ENCODE measurements at places on chromosomes 5 and 9.

GRCh38 chr5:3364941-3365340, 230.7 kb upstream of the IRX1 start:
- DNase-seq = no peak

DNA sequence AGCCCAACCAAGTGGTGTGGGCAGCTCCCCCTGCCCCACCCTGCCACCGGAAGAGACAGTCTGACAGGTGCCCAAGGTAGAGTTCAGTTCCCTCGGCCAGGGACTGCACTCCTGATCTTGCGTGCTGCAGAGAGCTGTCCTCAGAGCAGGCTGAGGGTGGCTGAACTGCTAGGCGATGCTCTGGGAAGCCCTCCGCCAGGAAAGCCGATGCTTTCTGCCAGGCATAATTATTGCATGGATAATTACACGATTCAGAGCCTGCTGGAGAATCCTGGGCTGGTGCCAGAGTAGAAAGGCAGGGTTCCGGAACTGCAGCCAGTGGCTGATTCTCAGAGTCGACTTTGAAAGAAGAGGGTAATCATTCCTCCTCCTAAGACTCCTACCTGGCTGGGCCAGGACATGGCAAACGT, 19.3 kb downstream of the KCNIP1 start:
- no peak for DNase-seq

GRCh38 chr5:33936004-33936380, 194 bp upstream of the RXFP3 start:
- peak; percentile 53 for DNase-seq

GRCh38 chr5:59161221-59162105, 578.6 kb downstream of the RAB3C start:
- no peak for DNase-seq

- no peak for DNase-seq
Observed at GRCh38 chr5:61245936-61246335, 83.7 kb upstream of the SMIM15 start.

DNA sequence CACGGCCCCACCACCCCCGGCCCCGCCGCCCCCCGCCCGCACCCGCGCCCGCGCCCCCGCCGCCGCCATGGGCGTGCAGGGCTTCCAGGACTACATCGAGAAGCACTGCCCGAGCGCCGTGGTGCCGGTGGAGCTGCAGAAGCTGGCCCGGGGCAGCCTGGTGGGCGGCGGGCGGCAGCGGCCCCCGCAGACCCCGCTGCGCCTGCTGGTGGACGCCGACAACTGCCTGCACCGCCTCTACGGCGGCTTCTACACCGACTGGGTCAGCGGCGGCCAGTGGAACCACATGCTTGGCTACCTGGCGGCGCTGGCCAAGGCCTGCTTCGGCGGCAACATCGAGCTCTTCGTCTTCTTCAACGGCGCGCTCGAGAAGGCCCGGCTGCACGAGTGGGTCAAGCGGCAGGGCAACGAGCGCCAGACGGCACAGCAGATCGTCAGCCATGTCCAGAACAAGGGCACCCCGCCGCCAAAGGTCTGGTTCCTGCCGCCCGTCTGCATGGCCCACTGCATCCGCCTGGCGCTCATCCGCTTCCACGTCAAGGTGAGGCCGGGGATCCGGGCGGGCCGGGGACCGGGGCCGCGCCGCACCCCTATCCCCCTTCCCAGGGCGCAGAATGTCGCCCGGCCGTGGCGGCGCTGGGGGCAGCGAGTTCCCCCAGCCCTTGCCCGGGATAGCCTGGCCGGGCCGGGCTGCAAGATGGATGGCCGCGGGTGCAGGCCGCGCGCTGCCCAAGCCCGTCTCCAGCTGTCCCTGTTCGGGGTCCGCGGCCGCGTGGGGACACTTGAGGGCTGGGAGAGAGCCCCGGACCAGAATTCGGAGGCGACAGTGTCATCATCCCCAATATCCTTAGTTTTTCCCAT, 594 bp downstream of the FAM120A start:
- no peak for DNase-seq

- no peak for DNase-seq
Observed at GRCh38 chr5:125597338-125597737, 825.9 kb upstream of the GRAMD2B start.

DNA sequence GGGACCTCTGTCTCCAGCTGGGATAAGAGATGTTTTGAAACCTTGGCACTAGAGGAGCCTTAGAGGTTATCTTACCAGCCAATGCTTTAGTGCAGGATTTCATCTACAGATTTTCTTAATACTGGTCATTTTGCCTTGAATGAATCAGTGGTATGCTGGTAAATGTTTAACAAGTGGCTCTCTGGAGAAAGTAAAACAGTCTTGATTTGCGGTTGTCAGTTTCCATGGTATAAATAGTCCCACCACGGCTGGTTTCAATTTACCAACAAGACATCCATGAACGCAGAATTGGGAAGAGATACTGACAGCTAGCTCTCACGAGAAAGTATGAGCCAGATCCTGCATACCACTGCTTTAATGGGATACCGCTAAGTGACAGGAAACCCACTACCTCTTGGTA, 56.7 kb upstream of the CXCL14 start:
- no peak for DNase-seq

DNA sequence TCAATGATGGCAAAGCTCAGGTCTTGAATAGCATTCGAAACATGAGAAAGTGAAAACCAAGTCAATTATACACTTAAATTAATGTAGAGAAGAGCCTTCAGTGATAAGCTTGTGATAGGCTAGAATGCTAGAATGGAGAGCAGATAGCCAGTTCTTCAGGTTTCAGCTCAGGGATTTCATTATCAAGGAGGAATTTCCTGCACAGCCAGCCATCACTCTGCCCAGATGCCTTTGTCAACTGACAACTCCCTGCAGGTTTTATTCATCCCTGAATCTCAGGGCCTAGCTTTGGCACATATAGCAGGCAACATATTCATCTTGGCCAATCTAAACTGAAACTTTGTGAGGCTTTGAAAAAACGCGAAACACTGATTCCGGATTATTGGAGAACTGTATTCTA, 199.3 kb upstream of the CDH6 start:
- no peak for DNase-seq

GRCh38 chr5:1523480-1523792, 324 bp downstream of the LPCAT1 start:
- no peak for DNase-seq

- DNase-seq = no peak
Observed at GRCh38 chr5:125014202-125014601, 267.8 kb upstream of the ZNF608 start.

DNA sequence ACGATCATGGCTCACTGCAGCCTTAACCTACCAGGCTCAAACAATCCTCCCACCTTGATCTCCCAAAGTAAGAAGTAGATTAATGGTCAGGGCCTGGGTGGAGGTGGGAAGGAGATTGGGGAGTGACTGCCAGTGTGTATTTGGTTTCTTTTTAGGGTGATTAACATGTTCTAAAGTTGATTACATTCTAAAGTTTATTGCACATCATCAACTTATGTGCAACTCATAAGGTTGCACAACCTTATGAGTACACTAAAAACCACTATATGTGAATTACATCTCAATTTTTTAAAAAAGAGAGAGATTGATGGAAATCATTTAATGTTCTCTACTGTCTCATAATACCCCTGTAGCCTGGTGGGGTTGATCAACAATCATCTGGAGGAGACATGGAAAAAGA, 218.1 kb downstream of the AOPEP start:
- no peak for DNase-seq

DNA sequence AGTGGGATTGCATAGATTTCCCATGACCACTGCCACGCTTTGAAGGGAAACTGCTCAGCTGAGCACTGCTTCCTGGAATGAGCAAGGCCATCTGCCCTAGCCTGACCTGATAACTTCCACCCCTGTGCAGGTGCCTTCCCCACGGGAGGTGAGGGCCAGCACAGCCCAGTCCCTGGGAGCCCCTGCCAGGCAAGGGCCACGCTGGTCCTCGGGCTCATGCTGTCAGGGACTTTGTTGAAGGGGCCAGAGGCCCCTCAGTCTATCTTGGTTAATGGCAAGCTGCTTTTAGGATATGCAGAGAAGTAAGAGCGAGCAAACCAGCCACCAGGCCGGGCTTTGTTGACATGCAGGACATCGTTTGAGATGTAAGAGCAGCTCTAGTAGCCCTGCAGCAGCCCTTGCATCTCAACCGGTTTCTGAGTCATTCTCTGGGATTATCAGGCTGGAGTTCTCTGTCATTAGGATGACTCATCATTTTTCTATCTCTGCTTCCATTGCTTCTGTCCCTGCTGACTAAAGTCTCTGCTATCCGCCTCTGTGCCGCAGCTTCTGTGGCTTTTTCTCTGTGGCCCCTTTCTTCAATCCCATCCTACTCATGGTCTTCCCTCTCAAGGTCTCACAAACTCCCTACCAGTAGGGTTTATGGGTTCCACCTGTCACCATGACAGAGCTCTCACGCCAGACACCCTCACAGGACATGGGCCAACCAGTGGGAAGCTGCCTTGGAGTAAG, 30.6 kb upstream of the IQGAP2 start:
- peak; percentile 18 for DNase-seq

GRCh38 chr5:117888688-117889087, 1099.7 kb downstream of the DTWD2 start:
- DNase-seq = peak; percentile 16

GRCh38 chr5:38193015-38193581, 65.3 kb upstream of the EGFLAM start:
- DNase-seq = peak; percentile 82

GRCh38 chr9:99445371-99445891, 223.3 kb downstream of the SEC61B start:
- DNase-seq = no peak

DNA sequence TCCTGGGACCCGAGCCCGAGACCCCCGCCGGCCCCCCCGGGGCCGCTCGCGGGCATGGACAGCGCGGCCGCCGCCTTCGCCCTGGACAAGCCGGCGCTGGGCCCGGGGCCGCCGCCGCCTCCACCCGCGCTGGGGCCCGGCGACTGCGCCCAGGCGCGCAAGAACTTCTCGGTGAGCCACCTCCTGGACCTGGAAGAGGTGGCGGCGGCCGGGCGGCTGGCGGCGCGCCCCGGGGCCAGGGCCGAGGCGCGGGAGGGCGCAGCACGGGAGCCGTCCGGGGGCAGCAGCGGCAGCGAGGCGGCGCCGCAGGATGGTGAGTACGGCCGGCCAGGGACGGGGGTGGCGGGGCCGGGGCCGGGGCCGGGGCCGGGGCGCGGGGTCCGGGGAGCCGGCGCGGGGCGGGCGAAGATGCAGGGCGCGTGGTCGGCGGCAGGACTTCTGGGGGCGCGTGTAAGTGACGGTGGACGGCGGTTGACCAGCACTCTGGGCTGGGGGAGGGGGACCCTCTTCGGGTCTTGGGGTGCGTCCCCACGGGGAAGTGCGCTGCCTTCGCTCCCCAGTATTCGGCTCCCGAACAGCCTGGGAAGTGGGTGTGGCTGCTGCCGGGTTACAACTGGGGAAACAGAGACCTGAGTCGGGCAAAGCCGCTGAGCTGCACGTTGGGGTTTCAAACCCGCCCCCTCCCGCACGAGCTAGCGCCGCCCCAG, 520 bp downstream of the PRRX2 start:
- DNase-seq = no peak

DNA sequence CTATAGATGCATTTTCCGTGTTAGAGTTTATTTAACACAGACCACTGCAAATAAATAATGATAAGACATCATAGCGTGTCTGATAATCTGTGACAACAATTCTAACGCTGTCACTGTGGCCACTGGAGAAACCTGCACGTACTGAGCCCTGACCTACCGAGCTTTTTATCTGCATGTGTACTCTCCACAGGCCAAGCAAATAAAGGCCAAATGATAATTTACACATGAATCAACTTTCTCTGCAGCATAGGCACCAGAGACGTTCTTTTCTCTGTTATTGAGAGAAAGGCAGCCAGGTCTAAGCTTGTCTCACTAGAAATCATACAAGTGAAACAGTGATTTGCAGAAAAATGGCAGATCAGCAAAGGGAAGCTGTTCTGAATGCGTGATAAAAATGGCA, 75.8 kb downstream of the POU5F2 start:
- DNase-seq = no peak

DNA sequence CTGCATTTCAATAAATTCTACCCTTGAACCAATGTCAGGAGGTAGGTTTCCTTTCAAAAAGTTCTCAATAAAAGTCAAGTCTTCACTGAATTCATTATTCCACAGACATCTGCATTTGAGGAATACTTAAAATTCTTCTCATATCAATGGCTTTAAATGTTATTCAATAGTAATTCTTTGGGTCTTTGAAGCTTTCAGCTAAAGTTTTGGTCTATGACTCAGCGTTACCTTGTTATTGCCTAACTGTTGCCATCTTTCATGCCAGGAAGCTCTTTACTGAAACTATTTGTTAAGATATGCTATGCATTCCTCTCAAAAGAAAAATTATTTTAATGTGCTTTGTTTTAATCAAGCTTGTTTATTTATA, 170.5 kb downstream of the NNT start:
- no peak for DNase-seq

GRCh38 chr5:143614831-143615230, 197.1 kb upstream of the HMHB1 start:
- no peak for DNase-seq

DNA sequence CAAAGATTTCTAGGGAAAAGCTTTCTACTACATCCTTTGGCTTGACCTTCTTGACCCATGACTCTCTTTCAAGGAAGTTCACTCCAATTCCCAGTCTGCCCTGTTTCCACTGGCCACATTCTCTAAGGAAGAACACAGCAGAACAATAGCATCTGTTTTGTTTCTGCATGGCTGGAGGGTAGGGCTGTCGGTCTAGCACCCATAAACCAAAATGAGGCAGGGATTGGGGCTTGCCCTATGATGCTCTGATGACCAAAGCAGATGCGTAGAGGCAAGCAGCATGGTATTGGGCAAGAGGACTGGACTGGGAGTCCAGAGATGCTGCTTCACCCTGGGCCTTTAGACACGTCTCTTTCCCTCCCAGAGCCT, 24.1 kb downstream of the GOLGA2 start:
- no peak for DNase-seq

- DNase-seq = peak; percentile 56
Observed at GRCh38 chr5:87020099-87020934, 247.4 kb upstream of the RASA1 start.

DNA sequence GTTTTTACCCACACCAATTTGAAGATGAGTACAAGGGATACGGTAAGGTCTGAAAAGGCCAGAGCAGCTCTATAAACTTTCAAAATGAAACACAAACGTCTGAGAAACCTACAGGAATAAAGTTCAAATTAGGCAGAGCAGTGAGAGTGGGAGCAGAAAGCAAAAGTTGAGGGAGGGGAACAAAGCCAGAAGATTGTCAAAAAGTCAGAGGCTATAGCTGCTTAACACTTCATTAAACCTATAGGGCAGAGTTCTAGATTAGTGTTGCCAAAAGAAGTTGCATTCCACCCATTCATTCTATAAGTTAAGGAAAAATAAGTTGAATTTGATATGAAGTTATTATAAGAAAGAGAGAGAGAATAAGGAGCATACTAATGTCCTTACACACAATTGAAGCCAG, 309.6 kb upstream of the CD180 start:
- no peak for DNase-seq

GRCh38 chr5:10592601-10593000, 28.7 kb downstream of the ANKRD33B start:
- DNase-seq = no peak

Measured in Kasumi-1 (cell line).